CD4-positive, alpha-beta T cell treated with Interleukin-1 beta for 1 hour (primary cell): ENCODE measurements at places on chromosomes 11 and 22.

DNA sequence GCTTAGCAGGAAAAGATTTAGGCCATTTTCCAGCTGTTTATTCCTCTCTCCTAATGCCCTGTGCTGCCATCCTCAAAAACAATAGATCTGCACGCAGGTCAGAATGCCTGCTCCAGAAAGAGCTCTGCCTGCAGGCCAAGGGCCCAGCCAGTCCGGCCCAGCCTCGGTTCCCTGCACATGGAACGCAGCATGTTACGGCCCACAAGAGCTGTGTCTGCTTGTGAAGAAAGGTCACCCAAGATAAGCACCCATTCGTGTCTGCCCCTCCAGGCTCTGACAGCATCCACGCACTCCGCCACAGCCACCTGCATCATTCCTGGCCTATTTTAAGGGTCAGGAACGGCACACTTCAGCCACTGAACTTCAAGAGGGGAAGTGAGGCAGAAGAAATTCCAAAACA, 152.2 kb downstream of the SPATA19 start:
- DNase-seq, result no peak

DNA sequence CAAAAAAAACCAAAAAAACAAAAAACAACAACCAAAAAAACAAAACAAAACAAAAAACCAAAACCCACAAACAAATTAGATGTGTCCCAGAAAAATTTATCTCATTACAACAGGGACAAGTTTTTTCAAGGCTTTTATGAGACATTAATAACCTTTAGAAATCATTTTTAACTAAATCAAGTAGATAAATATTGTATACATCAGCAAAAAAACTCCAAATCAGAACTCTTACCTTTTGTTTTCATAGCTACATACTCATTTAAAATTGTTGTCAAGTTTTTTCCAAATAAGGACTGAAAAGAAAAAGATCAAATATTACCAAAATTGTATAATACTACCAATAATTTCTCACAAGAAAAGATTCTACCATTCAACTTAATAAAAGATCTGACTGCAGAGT, 28.7 kb downstream of the NPAT start:
- DNase-seq, result no peak

DNA sequence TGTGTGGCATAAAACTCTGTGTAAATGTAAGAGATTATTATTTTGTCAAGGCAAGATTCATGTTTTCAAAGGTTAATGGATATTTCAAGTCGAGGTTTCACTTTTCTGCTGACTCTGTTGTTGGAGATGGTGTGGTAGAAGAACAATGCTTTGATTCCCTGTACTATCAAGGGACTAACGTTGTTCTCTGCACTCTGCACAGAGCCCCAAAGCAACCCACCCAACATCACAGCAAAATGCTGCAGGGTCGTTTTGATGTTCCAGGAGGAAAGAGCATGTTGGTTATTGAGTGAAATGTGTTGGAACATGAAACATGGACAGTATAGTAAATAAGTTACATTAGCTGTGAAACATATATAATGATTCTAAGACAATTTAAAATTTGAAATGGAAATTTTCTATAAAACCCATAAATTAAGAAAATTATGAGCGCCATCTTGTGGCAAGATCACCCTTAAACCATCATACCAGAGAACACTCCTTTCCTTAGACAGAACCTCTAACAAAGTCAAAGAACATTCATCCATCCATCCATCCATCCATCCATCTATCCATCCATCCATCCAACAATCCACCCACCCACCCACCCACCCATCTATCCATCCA, 164.4 kb upstream of the ZBED5 start:
- DNase-seq, result peak; percentile 41

DNA sequence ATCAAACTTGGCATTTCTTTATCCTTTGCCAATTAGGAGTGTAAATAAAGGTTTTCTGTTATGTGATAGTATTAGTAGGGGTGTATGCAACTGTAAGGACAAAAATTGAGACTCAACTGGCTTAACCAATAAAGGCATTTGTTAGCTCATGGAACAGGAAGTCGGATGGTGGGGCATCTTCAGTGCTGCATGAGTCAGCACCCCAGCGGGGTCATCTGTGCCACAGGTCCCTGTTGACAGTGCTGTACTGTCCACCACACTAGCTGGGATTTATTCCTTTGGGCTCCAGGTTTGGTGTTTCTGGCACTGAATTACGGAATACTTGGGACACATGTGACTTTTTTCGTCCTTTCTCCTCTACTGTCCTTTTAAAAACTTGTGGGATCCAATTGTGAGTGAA, 86.0 kb downstream of the PPP6R3 start:
- DNase-seq, result no peak

- no peak for DNase-seq
Observed at GRCh38 chr22:45268167-45268957, 16.4 kb upstream of the UPK3A start.

DNA sequence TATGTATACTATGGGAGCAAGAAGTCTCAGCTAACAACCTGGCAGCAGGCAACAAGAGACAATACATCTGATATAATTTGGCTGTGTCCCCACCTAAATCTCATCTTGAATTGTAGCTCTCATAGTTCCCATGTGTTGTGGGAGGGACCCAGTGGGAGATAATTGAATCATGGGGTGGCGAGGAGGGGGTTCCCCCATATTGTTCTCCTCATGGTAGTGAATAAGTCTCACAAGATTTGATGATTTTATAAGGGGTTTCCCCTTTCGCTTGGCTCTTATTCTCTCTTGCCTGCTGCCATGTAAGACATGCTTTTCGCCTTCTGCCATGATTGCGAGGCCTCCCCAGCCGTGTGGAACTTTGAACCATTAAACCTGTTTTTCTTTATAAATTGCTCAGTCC, 6.2 kb downstream of the DNAJC24 start:
- no peak for DNase-seq

DNA sequence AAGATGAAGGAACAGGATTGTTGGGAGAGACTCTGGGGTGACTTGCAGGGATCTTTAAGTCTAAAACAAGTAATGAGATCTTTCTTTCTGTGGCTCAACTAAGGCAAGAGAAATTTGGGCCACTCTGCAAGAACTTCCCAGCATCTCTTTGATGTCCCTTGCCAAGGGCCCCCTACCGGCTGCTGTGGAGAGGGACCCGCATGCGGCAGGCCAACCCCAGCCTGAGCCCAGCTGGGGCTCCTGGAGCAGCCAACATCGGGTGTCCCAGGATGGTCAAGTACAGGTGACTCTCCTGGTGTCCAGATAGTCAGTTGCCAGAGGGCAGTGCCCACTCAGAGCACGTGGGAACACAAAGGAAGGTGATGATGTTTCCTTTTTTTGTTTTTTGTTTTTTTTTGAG, 363.2 kb downstream of the TBC1D22A start:
- DNase-seq, result no peak

DNA sequence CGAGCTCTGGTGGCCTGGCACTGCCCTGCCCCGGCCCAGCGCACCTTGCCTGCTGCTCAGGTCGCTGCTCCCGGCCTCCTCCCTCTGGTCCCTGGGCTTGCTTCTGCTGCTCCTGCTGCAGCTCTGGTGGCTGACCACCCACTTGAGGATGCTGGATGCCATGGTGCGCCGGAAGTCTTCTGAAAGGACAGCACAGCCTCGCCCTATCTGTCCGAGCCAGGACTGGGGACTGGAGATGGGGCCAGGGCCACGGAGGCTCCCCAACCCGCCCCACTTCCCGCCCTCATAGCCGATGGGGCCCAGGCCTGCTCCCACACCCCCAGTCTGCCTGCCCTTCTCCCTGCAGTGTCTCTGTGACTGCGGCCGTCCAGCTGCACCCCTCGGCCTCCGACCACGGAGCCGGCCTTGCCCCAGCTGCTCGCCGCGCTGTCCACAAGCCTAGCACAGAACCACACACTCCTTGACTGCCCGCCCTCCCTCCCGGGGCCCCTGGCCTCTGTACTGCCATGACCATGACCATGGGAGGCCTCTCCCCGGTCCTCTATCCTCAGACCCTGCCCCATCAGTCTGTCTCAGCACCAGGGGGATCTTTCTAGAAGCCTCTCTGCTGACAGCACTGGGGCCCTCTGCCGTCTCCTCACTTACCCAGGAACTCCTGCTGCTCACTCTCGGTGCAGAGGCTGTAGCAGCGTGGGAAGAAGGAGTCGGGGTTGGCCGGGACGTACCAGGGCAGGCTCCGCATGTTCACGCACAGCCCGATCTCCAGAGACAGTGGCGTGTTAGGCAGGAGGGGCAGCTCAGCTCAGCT, 12.7 kb downstream of the TTLL8 start:
- no peak for DNase-seq

DNA sequence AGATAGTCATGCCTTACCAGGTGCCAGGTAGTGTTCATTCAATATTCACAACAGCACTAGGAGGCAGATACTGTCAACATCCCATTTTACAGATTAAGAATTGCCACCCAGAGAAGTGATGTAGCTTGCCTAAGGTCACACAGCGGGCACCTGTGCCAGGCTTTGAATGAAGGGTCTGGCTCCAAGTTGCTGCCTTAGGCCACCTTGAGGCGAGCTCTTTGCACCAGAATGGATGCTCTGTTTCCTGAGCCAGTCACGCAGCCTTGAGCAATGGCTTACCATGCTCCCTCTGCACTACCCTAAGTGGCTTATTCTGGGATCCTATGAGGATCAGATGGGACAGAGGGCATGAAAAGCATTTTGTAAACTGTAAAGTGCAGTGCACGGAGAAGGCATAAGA, 25.1 kb upstream of the TIMP3 start:
- no peak for DNase-seq

DNA sequence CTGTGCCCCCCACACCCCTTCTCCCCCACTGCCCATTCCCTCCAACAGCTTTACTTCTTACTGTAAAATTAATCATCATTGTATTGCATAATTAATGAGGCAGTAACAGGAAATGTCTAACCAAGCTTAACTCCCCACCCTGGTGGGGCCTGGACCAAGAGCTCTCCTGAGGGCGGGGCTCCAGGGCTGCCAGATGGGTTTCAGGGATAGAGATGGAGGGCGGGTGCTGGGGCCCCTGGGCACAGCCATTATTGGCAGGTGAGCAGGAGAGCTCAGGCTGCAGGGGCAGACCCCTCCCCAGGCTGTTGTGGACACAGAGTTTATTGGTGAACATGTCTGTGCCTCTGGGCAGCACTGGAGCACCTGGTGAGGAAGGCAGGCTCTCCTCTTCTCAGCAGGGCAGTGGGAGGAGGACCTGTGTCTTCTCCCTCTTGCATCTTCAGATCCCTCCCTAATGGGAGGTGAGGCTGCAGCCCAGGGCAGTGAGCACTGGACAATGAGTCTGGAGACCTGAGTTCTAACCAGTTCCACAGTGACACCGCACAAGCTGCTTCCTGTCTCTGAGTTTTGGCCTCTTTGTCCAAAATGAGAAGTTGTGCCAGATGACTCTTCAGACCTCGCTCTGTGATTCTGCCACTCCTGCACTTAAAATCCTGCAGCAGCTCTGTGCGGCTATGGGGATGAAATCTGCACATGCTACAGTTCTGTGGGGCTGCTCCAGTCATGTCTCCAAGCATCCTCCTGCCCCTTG, 233.3 kb downstream of the CEP164 start:
- no peak for DNase-seq

- DNase-seq, result no peak
Observed at GRCh38 chr22:46514592-46515207, 22.7 kb downstream of the CELSR1 start.

GRCh38 chr11:83150450-83150849, 6.5 kb upstream of the PCF11 start:
- DNase-seq, result no peak

- no peak for DNase-seq
Observed at GRCh38 chr11:114044042-114044871, 15.3 kb upstream of the ZBTB16 start.

DNA sequence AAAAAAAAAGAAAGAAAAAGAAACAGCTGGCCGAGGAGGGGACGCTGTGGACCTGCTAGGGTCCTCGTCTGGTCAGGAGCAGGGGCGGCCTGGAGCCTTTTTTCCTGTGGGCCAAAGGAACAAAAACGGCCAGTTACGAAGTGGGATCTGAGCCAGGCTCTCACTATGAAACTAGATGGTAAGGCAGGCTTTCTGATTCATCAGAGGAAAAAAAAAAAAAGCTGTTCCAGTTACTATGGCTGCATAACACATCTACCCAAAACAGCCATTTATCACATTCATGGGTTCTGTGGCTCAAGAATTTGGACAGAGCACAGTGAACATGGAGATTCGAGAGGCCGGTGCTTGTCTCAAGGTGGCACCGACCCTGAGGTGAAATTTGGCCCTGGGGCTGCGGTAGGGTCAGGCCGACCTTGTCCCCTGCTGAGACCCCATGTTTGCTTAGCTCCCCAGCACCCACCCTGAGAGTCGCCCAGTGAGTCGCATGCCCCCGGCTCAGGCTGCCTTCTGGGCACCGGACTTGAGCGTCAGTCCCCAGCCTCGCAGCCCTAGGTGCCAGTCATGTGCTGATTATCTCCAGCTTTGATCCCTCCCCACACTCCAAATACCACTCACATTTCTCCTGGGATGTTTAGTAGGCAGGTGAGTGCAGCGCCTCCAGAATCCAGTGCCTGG, 34.2 kb downstream of the MRGPRD start:
- DNase-seq, result no peak

- DNase-seq, result no peak
Observed at GRCh38 chr11:109510316-109510715, 88.3 kb downstream of the C11orf87 start.

- no peak for DNase-seq
Observed at GRCh38 chr11:74024261-74025029, 15.6 kb upstream of the UCP3 start.

GRCh38 chr11:21501245-21501644, 691.6 kb upstream of the ANO5 start:
- DNase-seq, result no peak

DNA sequence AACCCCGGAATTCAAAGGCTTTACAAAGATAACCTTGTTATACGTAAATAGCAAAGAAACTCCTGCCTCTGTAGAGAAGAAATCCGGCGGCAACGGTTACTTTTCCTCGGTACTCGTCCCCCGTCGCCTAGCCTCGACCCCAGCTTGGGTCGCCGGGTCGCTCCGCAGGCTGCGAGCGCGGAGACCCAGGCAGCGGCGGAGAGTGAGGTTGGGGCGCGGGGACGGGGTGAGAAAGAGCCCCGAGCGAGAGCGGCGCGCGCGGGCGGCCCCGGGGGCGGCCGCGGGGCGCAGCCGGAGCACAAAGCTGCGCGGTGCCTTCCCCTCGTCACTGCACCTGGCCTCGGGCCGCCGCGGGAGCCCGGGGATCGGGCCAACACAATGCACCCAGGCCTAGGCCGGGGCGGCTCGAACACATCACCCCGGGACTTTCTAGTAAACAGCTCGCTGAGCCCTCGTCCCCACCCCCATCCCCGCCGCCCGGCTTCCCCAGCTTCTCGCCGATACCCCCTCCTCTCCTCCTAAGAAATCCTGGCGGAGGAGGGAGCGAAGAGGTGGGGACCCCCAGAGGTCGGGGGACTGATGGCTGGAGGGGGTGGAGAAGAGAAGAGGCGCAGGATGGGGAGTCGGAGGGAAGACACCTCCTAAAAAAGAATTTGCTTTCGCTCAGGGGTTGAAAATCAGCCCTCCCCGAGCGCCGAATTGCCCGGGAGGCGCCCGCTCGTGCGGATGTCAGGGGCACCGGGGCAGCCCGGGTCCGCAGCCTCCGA, 845 bp downstream of the MPPED2 start:
- DNase-seq, result no peak

GRCh38 chr11:7032692-7033091, 12.4 kb downstream of the NLRP14 start:
- DNase-seq, result no peak

DNA sequence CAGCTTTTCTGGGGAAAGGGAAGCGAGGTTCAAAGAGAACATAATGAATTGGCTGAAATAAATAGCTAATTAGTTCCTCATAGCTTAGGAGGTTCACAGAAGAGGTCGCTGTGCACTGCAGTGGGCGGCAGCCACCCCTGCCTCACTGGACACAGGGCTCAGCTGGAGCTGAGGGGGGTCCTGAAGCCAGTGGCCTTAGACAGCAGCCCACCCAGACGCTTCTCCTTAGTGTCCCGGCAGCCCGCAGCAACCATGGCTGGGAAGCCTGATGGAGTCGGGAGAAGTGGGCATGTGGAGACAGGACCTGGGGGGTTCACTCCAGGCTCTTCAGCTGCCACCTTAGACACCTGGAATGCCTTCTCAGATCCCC, 75.4 kb downstream of the TRIM29 start:
- no peak for DNase-seq
